SW480 (cell line): ENCODE measurements at places on chromosomes 5 and 9.

- no peak for DNase-seq
Observed at GRCh38 chr5:83726912-83727311, 6.3 kb upstream of the HAPLN1 start.

DNA sequence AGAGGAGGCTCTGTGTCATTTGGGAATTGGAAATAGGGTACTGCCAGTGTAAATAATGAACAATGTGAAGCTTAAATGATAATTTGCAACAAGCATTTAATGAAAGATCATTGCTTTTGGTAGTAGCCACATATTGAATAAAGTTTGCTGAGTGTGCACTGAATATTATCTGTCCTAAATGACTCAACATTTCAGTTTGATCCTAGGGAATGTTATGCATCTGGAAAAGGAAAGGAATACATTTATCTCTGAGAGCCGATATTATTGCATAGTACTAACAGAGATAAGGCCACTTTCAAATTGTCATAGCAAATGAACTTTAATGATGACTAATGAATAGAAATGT lies 8.7 kb upstream of the ELL2 start:
- no peak for DNase-seq

DNA sequence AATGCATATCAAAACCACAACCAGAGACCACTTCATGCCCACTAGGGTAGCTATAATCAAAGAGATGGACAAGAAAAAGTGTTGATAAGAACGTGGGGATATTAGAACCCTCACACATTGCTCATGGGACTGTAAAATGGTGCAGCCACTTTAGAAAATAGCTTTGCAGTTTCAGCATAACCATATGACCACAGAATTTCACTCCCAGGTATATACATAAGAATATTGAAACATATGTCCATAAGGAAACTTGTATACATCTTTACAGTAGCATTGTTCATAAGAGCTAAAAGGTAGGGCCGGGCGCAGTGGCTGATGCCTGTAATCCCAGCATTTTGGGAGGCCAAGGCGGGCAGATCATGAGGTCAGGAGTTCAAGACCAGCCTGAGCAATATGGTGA lies 56.4 kb downstream of the S1PR3 start:
- DNase-seq: no peak

GRCh38 chr5:57007344-57007743 lies 55.4 kb upstream of the MIER3 start:
- DNase-seq: no peak

DNA sequence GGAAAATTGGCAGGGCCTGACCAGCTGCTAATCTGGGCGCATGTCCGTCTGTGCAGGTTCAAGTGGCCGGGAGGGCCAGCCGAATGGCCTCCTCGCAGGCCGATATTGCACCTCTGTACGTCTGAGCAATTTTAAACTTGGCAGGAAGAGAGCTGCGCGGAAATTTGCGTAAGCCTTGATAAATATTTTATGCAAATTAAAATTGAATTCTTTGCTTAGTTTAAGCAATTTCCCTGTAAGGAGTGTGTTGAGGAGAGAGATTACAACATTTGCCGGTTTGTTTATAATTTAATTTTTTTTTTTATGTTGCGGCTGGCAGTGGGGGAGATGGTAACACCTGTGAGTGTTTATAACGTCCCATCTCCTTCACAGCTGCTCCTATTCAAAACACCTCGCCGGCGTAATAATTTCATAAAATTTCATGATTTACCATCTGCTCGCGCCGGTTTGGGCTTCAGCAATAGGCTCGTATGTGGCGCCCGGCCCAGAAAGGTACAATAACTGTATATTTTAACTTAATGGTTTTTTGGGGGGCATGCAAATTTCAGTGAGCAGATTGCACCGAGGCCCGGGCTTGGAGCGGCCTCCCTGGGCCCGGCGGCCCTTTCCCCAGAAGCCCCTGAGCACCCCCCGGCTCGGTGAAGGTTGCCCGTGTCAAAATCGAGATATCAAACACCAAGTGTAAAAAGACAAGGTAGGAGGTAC lies 269.4 kb upstream of the MVB12B start:
- no peak for DNase-seq

- no peak for DNase-seq
Observed at GRCh38 chr9:4243877-4244812, 55.7 kb downstream of the GLIS3 start.
